ENCODE measurements at places on chromosomes 1 and 21.

- no peak for DNase-seq
Observed at GRCh38 chr1:209427277-209427676, 156.2 kb upstream of the CAMK1G start.

DNA sequence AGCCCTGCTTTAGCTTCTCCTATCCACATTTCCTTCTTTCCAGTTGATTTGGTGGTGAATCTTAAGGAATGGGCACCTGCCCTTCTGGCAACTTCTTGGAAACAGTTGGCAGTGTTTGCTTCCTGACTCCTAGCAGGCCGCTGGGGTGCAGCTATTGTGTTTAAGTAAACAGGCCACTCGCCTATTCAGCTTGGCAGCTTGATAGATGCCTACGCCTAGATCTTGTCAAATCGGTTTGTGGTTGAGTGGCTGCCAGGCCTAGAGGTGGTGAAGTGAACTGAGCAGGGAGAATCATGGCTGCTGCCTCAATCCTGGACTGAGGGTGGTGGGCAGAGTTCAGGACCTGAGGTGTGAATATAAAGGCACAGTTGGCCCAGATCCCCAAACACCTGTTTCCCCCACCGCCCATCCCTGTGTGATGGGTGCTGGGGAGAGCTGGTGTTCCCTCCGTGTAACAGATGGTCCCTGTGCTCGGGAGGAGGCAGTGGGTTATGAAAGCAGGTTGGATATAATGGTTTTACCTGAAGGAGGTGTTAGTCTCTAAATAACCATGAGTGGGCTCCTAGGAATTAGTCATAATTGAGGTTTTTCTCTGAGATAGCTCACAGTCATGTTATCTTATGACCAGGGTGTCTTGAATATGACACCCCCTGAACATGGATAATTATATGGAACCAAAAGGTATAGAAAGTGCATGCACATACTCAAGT, 940 bp upstream of the PLA2G2C start:
- no peak for DNase-seq

DNA sequence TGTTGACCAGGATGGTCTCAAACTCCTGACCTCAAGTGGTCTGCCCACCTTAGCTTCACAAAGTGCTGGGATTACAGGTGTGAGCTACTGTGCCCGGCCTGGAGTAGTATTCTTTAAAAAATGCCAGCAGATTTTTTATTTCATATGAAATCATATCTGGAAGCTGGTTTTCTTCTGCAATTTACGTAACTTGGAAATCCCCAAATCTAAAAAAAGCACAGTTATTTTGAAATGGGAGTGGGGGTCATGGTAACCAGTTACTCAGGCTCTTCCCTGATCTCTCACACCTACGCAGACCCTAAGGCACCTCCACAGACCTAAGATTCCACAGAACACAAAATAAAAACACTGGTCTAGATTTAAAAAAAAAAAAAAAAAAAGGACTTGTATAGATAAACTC, 219.8 kb downstream of the DAB1 start:
- no peak for DNase-seq

- no peak for DNase-seq
Observed at GRCh38 chr21:26506956-26507355, 66.1 kb downstream of the CYYR1 start.

- DNase-seq = peak; percentile 25
Observed at GRCh38 chr1:242454262-242455051, 70.0 kb downstream of the PLD5 start.

DNA sequence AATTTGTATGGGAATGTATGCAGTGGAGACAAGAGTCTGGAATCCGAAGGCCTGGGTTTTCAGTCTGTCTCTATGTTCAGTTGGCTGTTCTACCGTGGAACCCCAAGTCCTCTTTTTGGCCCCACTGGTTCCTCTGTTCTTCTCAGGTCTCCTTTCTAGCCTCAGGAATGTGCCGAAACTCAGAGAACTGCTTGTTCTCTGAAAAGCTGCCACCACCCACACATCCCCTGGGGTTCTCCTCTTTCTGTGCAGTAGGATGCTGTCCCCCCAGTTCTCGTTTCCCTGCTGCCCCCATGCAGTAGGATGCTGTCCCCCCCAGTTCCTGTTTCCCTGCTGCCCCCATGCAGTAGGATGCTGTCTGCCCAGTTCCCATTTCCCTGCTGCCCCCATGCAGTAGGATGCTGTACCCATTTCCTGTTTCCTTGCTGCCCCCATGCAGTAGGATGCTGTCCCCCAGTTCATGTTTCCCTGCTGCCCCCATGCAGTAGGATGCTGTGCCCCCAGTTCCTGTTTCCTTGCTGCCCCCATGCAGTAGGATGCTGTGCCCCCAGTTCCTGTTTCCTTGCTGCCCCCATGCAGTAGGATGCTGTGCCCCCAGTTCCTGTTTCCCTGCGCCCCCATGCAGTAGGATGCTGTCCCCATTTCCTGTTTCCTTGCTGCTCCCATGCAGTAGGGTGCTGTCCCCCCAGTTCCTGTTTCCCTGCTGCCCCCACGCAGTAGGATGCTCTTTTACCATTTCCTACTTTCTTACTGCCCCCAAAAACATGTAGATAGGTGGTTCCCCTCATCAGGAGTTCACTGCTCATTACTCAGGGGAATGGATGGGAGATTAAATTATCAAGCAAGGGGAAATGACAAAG, 35.3 kb downstream of the OPTC start:
- DNase-seq = no peak

DNA sequence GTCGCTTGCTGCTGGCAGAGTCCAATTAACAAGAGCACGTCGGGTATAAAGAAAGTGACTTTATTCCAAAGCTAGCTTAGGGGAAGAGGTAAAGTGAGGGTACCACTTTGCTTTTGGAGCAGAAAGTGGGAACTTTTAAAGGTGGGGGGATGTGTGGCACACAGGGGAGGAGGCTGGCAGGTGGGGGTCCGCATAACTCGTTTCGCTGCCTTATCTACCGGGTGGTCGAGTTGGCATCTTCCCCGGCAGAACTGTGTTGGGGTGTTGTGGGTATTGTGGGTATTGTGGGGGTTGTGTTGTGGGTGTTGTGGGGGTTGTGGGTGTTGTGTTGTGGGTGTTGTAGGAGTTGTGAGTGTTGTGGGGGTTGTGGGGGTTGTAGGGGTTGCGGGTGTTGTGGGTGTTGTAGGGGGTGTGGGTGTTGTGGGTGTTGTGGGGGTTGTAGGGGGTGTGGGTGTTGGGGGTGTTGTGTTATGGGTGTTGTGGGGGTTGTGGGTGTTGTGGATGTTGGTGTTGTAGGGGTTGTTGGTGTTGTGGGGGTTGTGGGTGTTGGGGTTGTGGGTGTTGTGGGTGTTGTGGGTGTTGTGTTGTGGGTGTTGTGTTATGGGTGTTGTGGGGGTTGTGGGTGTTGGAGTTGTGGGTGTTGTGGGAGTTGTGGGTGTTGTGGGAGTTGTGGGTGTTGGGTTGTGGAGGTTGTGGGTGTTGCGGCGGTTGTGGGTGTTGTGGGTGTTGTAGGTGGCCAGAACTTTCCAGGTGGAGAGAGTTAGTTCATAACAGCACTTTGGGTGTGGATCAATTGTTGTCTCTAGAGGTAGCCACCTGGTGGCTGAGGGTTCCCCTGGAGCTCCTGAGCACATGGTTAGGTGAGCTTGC, 52.7 kb downstream of the AGPAT3 start:
- DNase-seq = no peak

DNA sequence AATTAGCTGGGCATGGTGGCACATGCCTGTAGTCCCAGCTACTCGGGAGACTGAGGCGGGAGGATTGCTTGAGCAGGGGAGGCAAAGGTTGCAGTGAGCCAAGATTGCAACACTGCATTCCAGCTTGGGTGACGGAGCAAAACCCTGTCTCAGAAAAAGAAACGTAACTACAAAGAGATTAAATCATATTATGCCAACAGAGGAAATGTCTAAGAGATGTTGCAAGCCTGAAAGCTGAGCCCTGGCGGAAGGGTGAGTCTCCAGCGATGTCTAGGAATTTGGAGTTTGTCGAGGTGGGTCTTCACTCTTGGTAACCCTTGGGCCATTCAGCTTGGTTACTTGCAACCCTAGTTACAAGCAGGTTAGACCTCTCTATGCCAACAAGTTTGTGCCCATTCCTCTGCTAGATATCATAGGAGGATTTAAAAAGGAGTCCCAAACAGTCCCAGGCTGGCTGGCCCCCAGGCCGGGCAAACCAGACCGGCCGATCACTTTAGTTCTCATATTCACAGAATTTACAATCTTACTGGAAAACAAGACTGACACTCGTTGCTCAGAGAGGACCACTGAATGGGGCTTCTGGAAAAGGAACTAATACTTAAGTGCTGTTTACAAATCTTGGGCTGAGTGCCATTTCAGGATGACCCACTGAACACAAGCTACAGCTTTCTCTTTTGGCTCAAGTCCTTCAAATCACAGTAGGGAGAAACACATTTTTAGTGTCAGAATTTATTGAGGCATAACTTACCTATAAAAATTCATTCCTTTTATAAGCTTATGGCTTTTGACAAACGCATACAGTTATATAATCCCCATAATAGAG, 27.1 kb downstream of the SLC30A1 start:
- DNase-seq = no peak

DNA sequence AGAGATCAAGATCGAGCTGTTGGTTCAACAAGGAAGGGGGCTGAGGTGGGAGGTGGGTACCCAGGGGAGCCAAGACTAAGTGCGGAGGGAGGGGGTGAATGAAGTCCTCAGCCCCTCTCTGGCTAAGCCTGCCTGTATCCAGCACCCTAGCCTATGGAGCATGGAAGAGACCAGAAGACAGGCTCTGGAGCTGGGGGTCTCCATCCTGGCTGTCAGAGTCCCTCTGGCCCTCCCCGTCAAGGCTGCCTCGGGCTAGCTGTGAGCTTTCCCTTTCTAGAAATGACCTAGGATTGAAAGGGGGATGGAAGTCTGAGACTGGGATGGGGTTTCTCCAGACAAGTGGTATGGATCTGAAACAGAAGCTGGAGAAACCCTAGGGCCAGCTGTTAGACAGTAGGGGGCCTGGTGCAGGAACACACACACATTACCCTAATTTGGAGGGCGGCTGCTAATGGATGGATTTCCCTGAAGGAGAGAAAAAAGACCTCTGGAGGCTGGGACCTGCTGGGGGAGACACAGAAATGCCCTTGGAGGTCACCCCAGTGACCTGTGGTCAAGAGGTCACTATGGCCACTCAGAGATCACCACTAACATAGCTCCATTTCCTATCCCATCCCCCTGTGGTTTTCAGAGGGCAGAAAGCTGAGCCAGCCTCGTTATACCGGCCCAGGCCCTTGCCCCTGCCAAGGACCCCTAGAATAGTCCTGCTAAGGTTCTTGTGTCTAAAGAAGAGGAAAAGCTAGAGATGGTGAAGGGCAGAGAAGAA, 107.8 kb downstream of the TMEM53 start:
- no peak for DNase-seq

DNA sequence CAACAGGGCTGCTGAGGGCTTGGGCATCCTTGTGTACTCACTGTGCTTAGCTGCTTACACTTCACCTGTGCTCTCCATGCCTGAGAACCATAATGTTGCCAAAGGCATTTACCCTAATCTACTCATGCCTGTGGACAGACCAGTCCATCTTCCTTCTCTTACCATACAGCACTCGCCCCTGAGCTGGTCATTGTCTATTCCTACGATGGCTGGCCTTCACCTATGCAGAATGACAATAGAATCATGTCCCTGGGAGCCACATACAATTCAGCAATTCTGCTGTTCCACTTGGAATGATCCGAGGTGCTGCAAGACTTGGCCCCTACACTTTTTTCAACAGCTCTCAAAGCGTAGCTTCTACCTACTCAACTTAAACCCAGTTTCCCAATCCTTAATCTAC, 96.5 kb downstream of the PAPPA2 start:
- no peak for DNase-seq

DNA sequence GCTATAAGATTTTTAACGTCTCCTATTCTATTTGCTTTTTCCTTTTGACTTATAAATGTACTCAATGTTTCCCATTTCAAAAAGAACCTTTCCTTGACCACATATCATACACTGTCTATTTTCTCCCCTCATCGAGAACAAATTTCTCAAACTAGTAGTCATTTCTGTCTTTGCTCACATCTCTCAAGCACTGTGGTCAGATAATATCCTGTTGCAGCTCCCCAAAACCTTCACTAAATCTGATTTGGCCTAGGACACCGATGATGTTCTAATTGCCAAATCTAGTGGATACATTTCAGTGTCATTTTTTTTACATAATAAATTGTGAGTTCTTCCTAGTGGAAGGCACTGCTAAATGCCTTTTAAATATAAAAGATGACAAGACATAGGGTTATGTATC, 19.4 kb downstream of the CXADR start:
- no peak for DNase-seq

GRCh38 chr1:113095790-113096455, 22.9 kb downstream of the LRIG2 start:
- no peak for DNase-seq

DNA sequence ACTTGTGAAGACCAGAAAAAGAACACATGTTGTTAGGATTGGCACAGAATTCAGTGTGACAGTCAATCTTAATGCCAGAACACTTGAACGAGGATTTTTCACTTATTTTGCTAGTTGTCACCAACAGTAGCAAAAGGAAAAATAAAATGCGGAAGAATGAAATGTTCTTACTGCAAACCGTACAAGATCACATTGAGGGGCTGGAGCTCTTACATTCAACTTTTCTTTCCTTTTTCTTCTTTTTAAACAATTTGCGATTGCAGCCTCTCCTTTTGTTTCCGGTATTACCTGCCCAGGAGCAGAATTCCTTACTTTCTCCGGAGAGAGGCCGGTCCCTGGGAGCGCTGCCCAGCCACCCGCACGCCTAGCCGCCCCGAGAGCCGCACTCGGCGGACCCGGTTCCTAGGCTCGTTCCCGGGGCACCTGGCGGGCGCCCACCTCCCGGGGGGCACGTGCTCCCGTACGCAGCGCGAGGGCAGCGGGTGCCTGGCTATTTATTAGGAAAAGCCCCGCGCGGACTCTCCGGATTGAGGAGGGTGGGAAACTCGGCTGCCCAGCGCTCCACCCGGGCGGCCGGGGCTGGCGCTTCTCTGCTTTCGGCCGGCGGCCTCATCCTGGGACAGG, 1.2 kb upstream of the CAMTA1 start:
- DNase-seq = no peak

DNA sequence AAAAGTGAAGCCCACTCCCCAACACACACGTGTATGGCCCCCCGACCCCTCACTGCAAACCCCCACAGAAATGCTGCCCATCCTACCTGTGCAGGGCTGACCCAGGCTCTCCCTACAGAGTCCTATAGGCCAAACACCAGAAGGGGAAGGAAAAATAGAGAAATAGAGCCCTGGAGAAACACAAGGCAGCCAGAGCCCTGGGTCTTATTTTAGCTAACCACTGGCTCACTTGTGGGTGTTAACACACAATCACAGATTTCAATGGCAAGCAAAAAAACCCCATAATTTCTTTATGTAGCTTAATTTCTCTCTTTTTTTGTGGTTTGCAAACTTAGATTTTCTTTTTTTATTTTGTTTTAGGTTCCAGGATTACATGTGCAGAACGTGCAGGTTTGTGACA, 989 bp upstream of the PIGR start:
- DNase-seq = no peak

DNA sequence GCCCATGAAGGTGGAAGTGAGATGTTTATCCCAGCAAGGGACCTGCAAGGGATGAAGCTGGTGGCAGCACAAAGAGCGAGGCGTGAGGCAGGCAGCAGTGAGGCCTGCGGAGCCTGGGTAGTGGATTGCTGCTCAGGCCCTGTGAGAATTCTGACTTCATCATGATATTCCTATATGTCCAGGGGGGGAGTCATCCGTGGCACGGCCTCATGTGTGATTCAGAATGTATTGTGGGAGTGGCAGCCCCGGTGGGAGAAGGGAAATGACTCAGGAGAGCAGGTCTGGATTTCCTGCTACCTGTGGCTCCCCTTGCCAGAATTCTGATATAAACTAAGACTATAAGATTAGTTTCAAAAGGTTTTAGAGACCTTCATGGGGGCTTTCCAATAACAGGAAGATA, 240.9 kb downstream of the CAMTA1 start:
- no peak for DNase-seq

- DNase-seq = no peak
Observed at GRCh38 chr1:116991918-116992317, 9.6 kb upstream of the CD101 start.

- no peak for DNase-seq
Observed at GRCh38 chr1:10155087-10155712, 55.2 kb upstream of the KIF1B start.
